GM12878 (cell line): ENCODE measurements at places on chromosomes 2 and 18. TPM values are rescaled to one million over a fixed set of nuclear protein-coding genes. Genes with fewer than 3 reads are reported as not detected.

Gene TCF23
- not detected in 2 replicates for total RNA-seq

Gene CEP192
- 30.8 and 31.1 TPM in 2 replicates for total RNA-seq

DNA sequence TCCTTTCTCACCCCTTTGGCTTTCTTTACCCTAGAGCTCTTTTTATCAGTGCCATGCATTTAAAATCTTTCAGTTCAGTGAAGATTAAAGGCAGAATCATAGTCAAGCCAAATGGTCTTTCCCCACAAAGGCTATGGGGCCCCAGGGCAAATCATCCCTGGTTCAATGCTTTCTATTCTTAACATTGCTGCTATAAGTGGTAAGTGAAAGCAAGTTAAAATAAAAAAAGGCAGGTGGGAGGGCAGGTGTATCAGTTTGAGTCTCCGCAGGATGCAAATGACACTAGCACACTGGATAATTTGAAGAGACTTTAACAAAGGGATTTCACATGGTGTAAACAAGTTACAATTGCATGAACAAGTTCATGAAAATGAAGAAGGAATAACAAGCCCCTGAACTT is 757.4 kb downstream of the SATB2 start:
- DNase-seq: no peak

- DNase-seq: no peak
Measured at GRCh38 chr2:28687640-28688385, 63.8 kb upstream of the PPP1CB start.

Gene SRBD1
- 19.7 and 23.7 TPM in 2 replicates for total RNA-seq

GRCh38 chr2:9826208-9826607 is 17.1 kb upstream of the TAF1B start:
- no peak for DNase-seq

Gene CHRNA1
- total RNA-seq: not detected in 2 replicates

GRCh38 chr2:144032566-144032965 is 487.4 kb downstream of the ZEB2 start:
- DNase-seq: no peak

GRCh38 chr2:35522450-35522849 is 833.1 kb upstream of the CRIM1 start:
- DNase-seq: no peak

Gene TRMT61B
- 14.7 and 15.7 TPM in 2 replicates for total RNA-seq

GRCh38 chr2:239190361-239190760 is 210.5 kb downstream of the HDAC4 start:
- no peak for DNase-seq

DNA sequence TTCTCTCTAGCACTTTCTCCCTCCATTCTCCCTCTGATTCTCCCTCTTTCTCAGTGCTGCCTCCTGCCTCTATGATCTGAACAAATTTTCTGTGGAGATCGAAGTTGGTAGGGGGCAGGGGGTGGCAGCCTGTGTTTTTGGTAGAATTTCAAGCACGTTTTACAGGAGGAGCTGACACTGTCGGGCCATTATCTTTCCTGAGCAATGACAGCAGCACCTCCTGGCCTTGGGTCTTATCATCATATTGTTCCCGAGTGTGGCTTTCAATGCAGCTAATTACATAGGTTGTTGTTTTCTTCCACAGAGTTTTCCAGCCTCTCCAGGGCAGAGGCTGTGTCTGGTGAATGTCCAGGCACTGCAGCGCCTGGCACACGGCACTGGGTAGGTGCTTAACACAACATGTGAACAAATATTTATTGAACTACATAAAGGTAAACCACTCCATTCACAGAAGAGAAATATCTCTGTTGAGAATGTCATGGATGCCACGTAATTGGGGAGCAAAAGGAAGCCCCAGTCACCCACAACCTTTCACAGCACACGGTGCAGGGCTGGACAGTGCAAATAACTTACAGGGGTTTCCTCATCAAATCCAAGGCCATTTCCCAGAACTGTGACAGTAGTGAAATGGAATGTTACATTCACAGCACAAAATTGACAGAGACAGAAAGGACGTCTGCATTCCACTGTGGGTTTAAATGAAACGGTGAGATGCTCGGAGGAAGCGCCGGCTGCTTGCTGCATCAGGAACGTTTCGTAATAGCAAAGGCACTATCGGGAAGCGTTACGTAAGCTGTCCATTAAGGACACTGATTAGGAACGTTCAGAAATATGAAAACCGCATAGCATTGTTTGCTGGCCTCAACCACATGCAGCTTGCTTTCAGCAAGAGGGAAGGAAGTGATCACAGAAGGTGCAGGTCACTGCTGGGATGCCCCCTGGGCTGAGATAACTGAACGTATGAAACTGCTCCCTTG is 6.5 kb upstream of the KCNG2 start:
- no peak for DNase-seq

- DNase-seq: no peak
Measured at GRCh38 chr18:55433648-55434047, 154.3 kb downstream of the TCF4 start.

DNA sequence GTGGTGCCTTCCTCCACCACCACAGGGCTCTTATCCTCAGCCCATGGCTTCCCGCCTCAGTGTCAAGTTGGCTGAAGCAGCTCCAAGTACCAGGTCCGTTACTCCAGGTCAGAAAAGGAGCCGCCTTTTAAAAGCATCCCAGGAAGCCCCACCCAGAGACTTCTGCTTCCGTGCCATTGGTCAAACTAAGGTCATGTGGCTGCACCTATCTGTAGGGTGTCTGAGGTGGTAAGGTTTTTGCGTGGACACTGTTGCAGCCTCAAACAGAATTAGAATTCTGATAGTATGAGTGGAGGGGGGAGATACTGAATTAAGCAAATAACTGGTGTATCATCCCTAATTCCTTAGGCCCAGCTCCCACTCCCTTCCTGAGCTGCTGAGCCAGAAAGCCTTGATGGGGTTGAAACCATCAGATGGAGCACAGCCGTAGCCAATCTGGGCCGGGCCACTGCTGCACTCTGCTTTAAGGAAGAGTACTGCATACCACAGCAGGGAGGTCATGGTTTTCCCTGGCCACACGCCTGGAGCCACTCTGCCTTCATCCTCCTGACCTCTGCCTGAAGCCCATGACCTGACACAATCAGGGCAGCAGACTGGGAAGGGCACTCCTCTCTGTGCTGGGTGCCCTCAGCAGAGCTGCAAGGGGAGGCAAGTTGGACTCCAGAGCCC is 8.4 kb downstream of the TMEM247 start:
- no peak for DNase-seq

GRCh38 chr2:197799068-197799467 is 5.3 kb upstream of the PLCL1 start:
- DNase-seq: no peak
